ENCODE measurements at places on chromosomes 5 and 9.

- DNase-seq: no peak
Measured at GRCh38 chr9:130810609-130811136, 24.4 kb upstream of the ABL1 start.

DNA sequence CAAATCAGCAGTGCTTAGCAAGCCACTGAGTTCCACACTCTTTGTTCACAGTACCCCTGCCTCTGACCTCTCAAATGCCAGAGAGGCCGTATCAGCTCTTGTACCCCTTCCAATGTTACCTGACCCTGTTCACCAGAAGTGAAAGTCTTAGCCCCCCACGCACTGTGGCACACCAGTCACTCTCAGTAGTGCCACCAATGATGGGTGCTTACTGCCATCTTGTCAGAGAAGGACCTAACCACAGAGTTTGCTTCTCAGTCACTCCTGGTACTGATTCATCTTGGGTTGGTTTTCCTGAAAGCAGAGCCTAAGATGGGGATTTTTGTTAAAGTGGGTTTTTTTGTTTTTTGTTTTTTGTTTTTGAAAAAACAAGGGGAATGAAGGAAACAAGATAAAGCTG, 28.8 kb upstream of the PANK3 start:
- no peak for DNase-seq

- no peak for DNase-seq
Measured at GRCh38 chr9:86721226-86721781, 226.0 kb downstream of the GAS1 start.

DNA sequence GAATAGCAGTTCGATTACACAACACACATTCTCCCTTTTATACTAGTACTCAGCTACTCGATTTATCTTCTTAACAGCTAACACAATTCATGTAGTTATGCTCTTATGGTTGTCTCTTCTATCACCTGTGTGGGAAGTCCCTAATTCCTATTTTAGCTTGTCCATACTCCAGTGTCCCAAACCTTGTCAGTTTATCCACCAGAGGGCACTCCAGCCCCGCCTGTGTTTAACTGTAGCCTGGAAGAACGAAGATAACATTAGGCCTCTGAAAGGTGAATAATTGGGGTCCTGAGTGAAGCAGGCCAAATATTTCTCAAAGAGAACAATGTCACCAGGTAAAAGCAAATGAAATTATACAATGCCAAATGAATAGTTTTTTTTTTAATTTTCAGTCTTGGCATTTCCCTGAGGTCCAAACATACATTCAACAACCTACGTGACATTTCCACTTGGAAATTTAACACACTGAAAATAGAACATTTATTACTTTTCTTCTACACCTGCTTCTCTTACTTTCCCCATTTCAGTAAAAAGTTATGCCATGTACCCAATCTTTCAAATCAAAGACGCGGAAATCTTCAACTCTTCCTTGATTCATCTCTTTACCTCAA, 560.7 kb downstream of the HTR1A start:
- DNase-seq: peak; percentile 49

- DNase-seq: peak; percentile 16
Measured at GRCh38 chr9:97954550-97954989, 16.6 kb upstream of the HEMGN start.

- DNase-seq: no peak
Measured at GRCh38 chr9:7432989-7433388, 366.6 kb downstream of the DMAC1 start.

- no peak for DNase-seq
Measured at GRCh38 chr9:27668280-27668679, 95.0 kb upstream of the C9orf72 start.

GRCh38 chr5:71809446-71809845, 90.4 kb downstream of the CARTPT start:
- DNase-seq: no peak

- no peak for DNase-seq
Measured at GRCh38 chr9:33146298-33146697, 20.8 kb downstream of the B4GALT1 start.

- DNase-seq: no peak
Measured at GRCh38 chr5:57878301-57878722, 395.7 kb upstream of the ACTBL2 start.

- DNase-seq: no peak
Measured at GRCh38 chr5:100299261-100299660, 235.9 kb upstream of the FAM174A start.

DNA sequence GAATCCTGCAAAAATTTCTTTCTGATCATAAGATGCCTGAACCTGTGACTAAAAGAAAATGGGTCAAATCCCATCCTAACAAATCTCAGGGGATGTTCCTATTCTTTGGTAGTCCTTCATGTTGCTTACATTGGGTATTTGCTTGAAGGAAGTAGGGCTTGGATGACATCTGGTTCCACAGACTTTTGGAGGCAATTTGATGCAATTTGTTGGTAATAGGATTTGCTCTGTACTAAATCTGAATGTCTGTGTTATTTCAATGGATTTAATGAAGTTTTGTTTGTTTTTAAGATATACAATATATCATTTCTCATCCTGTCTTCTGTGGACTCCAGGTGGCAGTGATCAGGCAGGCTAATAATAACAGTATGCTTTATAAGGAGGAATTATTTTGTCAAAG, 457.9 kb downstream of the ZSWIM6 start:
- no peak for DNase-seq

DNA sequence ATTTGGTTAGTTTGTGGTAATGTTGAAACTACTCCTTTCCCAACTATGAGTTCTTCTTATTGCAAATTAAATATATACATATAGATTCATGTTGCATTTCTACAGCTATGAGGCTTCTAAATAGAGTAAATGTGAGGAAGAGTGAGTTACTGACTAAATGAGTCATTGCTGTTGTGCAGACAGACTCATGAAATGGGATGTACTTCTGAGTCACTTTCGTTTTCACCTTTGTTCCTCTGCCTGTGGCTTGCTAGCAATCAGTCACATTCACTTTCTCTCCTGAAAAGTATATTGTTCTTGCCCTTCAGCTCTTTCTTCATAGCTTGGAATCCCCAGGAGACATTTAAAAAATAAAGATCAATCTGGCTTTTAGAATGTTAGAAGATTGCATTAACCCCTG, 295.5 kb upstream of the SMC2 start:
- DNase-seq: peak; percentile 85

- DNase-seq: no peak
Measured at GRCh38 chr9:127886401-127886972, 9.0 kb upstream of the AK1 start.

DNA sequence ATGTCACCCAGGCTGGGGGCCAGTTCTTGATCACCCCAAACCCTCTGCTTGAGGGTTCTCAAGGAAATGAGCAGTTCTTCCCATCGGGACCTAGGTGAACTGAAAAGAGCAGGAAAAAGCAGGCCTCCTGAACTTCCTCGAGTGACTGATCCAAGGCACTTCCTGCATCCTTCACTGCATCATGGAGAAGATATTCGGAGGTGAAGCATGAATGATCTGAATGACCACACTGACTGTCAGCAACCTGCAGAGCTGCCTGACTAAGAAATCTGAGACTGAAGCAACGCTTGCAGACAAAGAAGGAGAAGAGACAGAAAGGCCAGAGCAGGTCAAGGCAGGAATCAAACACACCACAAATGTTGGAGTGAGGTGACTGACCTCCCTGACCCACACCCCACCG, 420.2 kb downstream of the AGTPBP1 start:
- DNase-seq: peak; percentile 83

DNA sequence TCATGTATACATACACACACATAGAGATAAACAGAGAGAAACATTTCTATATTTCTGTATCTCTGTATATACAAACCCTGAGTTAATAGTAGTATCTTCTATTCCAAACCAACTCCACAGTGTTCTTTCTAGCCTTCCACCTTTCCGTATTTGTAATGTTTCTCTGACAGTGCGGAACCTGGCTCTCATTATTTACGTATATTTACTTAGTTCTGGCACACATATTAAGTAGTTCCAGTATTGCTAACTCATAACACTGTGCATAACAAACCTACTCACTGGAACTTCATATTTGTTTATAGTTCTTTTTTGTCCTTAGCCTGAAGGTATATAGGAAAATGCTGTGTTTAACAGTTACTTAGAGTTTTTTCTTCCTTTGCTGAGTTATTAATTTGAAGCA, 6.5 kb downstream of the OGN start:
- DNase-seq: no peak
